Activated T-helper 2 cell treated with anti-CD3 and anti-CD28 coated beads, Interferon-gamma antibody, Interleukin-2, Interleukin-4, amounts not matched to agents 10 μg/mL and 5 μg/mL and 100 μg/mL, durations not matched to agents 14 hours and 24 hours and 36 hours (primary cell): ENCODE measurements at places on chromosomes 2 and 18.
A peak's percentile ranks its signal among the peaks of the same experiment; 100 is the strongest.

- H3K27ac ChIP-seq: no peak overlapping the region
- no peaks in the 10 kb centered on the region for H3K36me3 ChIP-seq
- DNase-seq: no peak
- peaks cover 5% of the 10 kb centered on the region for H3K27me3 ChIP-seq
Observed at GRCh38 chr2:31434911-31435310, 20.4 kb upstream of the XDH start.

DNA sequence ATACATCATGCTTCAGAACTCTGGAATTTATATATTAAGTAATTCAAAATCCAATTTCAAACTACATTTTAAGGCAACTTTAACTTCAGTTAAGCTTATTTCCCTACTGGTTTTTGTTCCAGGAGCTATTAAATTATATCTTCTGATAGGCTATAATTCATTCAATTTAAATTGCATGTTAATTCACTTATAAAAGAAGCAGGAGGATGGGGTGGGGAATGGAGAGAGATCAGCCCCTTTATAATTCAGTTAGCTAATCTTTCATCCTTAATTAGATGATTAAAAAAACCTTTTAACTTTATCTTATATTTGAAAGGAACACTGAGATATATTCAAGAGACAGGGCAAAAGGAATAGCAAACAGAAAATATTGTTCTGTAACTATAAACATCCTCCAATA lies 86.8 kb downstream of the AKAIN1 start:
- no peaks in the 10 kb centered on the region for H3K4me1 ChIP-seq
- no peak overlapping the region for H3K4me3 ChIP-seq
- no peak overlapping the region for H3K27ac ChIP-seq
- H3K27me3 ChIP-seq: no peaks in the 10 kb centered on the region

DNA sequence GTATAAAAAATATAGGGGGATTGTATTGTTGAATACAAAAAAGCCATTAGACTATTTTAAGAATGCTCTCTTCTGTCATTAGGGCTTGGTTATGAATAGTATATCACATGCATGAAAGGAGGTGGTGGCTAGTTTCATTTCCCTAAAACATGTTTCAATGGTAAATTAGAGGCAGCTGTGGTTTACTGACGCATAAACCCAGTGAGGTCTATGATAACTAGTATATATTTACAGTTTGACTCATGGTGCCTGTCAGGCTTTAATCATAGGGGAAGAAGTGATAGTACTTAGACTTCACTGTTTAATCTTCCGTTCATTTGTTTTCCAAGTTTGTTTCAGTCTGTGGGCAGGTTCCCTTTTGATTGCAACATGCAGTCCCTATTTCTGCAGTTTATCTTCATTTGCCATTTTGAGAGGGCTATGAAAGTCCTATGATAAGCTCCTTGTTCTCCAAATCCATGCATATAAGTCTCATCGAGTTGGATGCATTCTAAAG lies 55.1 kb upstream of the MAP4K3 start:
- peak; percentile 20 for DNase-seq
- peaks cover 51% of the 10 kb centered on the region for H3K4me1 ChIP-seq
- peak overlapping the region; percentile 85 for H3K27ac ChIP-seq
- H3K27me3 ChIP-seq: peaks cover 9% of the 10 kb centered on the region
- H3K4me3 ChIP-seq: peak overlapping the region; percentile 54
- peaks cover 2% of the 10 kb centered on the region for H3K36me3 ChIP-seq

DNA sequence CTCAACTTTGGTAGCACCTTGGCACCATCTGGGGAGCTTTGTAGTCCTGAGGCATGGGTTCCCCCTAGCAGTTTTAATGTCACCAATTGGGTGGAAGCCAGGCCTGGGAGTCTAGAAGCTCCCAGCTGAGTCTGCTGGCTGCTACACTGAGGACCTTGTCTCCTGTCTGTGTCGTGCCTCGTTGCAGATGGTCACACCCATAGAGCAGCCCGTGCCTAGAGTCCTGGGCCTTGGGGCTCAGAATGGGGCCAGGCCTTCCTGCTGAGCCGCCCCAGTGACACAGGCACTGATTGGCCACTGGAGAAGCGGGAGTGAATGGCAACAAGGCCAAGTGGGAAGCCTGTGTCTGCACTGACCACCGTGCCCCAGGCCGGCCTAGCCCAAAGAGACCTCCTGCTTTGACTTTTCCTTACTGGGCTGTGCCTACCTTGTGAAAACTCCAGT lies 113.2 kb downstream of the SH3RF3 start:
- DNase-seq: no peak
- peaks cover 9% of the 10 kb centered on the region for H3K27me3 ChIP-seq
- H3K4me3 ChIP-seq: no peak overlapping the region
- no peak overlapping the region for H3K27ac ChIP-seq
- peaks cover 7% of the 10 kb centered on the region for H3K4me1 ChIP-seq
- H3K36me3 ChIP-seq: no peaks in the 10 kb centered on the region

- no peak overlapping the region for H3K27ac ChIP-seq
Observed at GRCh38 chr2:173238831-173239230, 115.8 kb upstream of the CDCA7 start.

GRCh38 chr2:223758131-223758840 lies 79.1 kb downstream of the AP1S3 start:
- no peaks in the 10 kb centered on the region for H3K27me3 ChIP-seq
- H3K36me3 ChIP-seq: peaks cover 3% of the 10 kb centered on the region
- no peak for DNase-seq
- H3K27ac ChIP-seq: no peak overlapping the region

DNA sequence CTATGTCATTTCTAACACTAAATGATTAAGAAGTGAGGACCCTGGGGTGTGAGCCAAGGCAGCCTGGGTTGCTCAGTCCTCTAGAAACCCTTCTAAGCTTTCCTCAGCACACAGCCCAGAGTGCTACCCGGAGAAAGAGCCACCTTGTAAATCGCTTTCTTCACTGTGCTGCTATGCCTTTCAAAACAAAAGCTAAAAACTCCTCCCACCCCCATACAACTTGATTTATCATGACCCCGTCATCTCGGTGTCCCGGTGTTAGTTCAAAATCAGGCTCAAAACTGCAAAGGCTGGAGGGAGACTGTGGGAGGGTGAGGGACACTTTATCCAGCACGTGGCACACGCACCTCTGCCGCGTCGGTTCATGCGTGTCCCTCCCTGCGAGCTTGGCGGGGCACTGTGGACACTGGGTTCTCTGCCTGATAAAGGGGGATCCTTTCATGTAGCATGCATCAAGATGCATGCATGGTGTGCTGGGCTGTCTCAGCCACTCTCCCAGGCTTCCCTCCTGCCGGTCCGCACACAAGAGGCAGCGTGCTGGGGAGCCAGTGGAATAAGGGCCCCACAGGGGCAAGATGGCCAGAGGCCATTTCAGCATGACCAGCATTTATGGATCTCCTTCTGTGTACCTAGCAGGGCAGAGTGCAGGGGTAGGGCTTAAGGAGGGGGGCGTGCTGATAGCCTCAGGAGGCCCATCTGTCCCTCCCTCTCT lies 170.4 kb downstream of the SMAD7 start:
- DNase-seq: no peak
- H3K27ac ChIP-seq: no peak overlapping the region
- H3K36me3 ChIP-seq: no peaks in the 10 kb centered on the region
- peaks cover 11% of the 10 kb centered on the region for H3K4me1 ChIP-seq
- no peaks in the 10 kb centered on the region for H3K27me3 ChIP-seq
- H3K4me3 ChIP-seq: no peak overlapping the region

GRCh38 chr2:160052531-160052930 lies 9.9 kb downstream of the PLA2R1 start:
- DNase-seq: no peak
- H3K4me3 ChIP-seq: no peak overlapping the region
- H3K36me3 ChIP-seq: no peaks in the 10 kb centered on the region
- peaks cover 4% of the 10 kb centered on the region for H3K4me1 ChIP-seq

DNA sequence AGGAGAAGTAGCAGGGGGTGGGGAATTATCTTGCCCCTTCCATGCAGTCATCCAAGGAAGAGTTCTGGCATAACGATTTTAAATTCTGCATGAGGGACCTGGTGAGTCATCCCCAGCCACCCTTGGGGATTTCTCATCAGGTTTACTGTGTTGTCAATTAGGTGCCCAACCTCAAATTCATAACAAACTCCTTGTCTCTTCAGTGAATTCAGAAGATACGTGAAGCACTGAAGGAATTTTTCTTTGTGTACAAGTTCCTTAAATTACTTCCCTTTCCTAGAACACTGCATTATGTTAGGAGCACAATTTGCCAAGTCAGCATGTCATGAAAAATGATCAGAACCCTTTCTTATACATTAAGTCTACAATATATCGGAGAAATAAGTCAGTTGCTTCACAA lies 70.8 kb upstream of the NOSTRIN start:
- no peak overlapping the region for H3K4me3 ChIP-seq
- peaks cover 2% of the 10 kb centered on the region for H3K4me1 ChIP-seq
- no peak overlapping the region for H3K27ac ChIP-seq
- DNase-seq: no peak
- H3K36me3 ChIP-seq: no peaks in the 10 kb centered on the region

- peaks cover 8% of the 10 kb centered on the region for H3K4me1 ChIP-seq
- H3K4me3 ChIP-seq: no peak overlapping the region
- H3K36me3 ChIP-seq: no peaks in the 10 kb centered on the region
Observed at GRCh38 chr2:201900362-201900761, 94.0 kb downstream of the CDK15 start.

GRCh38 chr2:128410035-128410757 lies 91.5 kb upstream of the HS6ST1 start:
- H3K36me3 ChIP-seq: no peaks in the 10 kb centered on the region
- DNase-seq: no peak
- peaks cover 8% of the 10 kb centered on the region for H3K4me1 ChIP-seq
- no peak overlapping the region for H3K4me3 ChIP-seq
- no peaks in the 10 kb centered on the region for H3K27me3 ChIP-seq

DNA sequence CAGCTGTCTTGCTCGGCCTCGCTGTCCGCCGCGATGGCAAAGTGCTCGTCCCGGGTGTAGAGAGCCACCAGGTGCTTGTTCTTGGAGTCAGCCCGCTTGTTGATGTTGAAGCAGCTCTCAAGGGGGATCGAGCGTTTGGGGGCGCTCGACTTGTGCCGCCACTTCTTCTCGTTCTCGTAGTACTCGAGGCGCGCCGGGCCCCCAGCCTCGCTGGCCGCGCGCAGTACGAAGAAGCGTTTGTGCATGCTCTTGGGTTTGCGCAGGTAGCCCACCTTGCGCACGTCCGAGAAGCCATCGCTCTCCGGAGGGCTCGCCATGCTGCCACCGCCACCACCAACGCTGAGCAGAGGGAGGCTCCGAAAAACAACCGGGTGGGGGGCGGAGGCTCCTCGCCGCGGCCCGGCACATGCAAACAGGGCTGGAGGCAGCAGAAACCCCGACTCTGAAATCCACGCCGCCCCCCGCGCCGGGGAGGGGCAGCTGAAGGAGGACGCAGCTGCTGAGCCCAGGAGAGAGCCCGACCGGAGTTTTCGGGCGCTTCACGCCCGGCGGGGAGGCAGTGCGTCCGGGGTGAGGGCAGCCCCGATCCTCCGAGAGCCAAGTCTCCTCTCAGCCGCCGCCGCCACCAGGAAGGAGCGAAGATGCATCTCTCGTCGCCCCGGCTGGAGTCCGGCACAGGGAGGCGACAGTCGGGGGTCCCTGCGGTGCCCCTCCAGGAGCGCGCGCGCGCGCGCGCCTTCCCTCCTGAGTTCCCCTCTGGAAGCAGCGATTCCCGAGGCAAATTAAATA lies 1.0 kb downstream of the IRS1 start:
- peak; percentile 37 for DNase-seq
- H3K4me3 ChIP-seq: peak overlapping the region; percentile 81
- no peak overlapping the region for H3K27ac ChIP-seq
- no peaks in the 10 kb centered on the region for H3K36me3 ChIP-seq

DNA sequence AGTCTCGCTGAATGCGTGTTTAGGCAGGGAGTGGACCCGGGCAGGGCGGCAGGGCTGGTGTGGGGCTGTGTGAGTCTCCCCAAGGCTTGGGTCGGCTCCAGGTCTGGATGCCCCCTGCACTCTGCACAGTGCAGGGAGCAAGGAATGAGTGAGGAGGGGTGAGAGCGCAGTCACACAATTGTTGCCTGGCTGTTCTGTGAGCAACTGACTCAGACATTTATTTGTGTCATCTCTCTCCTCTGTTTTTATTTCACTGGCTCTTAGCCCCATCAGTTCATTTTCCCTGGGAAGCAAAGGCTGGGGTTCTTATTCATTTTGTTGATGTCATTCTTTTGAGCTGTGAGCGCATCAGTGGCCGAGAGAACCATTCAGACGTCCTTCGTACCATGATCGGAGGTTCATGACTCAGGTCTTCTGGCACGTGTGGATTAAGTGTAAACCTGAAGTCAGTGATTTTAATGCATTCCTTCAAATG lies 61.1 kb downstream of the GATA6 start:
- no peak overlapping the region for H3K4me3 ChIP-seq
- H3K36me3 ChIP-seq: no peaks in the 10 kb centered on the region
- H3K27me3 ChIP-seq: no peaks in the 10 kb centered on the region
- H3K27ac ChIP-seq: no peak overlapping the region
- no peak for DNase-seq

DNA sequence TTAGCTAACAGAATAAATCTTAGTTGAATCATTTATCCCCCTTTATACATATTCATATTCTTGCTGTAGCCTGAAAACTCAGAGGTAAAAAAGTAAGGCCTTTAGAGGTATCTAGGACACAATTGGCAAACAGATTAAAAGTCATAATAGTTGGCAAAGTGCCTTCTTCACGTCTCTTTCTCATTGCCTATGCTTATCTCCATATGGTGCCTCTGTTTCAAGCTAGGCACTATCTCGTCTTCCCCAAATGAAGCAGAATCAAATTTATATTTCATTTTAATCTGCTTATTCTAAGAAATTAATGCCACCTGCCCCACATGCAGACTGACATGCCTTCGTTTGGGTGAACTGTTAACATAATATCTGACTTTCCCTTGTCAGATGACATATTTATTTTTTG lies 245.4 kb downstream of the CDH2 start:
- H3K27ac ChIP-seq: no peak overlapping the region
- DNase-seq: no peak
- H3K4me3 ChIP-seq: no peak overlapping the region
- no peaks in the 10 kb centered on the region for H3K4me1 ChIP-seq
- H3K36me3 ChIP-seq: no peaks in the 10 kb centered on the region
